Germinal center (tissue), 1 donor: ENCODE measurements at places on chromosomes 13 and 19.
A peak's percentile ranks its signal among the peaks of the same experiment; 100 is the strongest.

DNA sequence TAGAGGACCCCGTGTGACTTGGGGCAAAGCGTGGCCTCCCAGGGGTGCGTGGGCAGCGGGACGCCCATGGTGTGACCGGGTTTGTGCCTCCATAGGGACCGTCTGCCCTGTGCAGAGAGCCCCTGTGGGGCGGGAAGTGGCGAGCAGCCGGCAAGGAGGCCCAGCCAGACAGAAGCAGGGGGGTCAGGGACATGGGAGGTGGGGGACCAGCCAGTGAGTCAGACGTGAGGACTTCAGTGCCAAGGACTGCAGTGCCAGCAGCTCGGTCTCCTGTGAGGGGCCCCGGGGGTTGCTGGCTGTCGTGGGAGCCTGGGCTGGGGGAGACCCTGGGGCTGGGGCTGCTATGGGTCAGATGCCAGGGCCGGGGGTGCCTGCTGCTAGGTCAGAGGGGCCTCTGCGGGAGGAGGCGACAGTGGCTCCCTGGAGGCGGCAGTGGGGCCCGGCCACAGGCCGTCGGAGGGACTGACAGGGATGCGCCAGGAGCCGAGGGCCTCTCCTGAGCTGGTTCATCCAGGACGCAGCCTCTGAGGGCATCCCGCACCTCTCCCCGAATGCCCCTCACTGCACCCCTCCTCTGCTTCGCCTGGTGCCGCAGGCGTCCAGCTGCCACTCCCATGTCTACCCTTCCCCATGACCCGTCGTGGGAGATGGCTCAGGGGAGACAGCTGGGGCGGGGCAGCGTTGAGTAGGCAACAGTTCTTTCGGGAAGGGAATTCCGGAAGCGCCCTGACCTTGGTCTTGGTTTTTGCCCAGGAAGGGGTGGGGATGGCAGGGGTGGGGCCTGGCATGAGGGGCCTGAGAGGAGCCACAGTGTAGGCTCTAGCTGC is 80.0 kb downstream of the KDM4B start:
- no peak for DNase-seq

DNA sequence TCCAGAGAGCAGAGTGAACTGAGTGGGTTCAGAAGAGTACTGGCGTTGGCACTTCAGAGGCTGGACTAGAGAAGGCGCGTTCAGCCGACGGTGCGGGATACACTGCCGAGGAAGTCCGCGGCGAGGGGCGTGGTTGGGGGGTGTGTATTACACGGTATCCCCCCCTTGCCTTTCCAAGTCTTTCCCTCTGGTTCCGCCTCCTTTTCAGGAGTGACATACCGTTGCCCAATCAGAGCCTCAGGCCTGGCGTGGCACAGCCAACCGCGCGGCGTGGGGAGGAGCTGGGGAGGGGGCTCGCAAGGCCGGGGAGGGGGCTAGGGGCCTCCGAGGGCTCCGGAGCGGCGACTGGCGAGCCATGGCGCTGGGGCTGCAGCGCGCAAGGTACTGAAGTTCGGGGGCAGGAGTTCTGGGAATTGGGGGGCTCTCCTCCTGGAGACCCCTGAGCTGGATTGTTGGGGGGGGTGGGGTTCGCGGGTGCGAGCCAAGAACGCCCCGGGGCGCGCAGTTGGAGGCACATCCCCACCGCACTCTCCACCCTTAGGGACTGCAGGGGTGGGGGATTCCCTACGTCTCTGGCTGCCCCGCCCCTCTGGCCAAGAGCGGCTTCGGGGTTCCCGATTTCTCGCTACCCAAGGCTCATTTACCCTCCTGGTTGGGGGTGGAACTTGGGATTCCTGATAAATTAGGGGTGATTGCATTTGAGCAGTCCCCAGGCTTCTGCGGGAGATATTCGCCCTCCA is at the start of gene HIF3A:
TSS of gene HIF3A (plus strand) at position 321 of the 740 bp plus-strand sequence. CDS start at position 356, 35 bp downstream.
- no peak for DNase-seq

GRCh38 chr19:8209462-8210378 is 550 bp downstream of the CERS4 start:
- peak; percentile 88 for DNase-seq

- DNase-seq = no peak
Observed at GRCh38 chr19:30927705-30928104, 421.5 kb downstream of the TSHZ3 start.

DNA sequence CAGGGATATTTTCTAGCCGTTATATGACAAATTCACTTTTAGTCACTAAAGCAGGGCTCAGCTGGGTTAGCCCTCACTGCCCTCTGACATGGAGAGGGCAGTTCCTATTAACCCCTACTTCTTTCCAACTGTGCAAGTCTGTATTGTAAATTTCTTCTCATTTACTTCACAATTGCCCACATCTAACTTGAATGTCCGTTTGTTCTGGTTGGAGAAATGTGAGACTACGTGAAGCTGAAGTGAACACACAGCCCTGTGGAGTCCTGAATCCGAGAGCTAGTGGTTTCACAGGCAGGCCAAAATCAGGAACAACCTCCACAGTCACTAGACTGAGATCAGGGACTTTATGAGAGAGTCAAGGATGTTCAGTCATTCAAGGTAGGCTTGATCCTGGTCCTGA is 4.4 kb upstream of the MYO16 start:
- DNase-seq = no peak

DNA sequence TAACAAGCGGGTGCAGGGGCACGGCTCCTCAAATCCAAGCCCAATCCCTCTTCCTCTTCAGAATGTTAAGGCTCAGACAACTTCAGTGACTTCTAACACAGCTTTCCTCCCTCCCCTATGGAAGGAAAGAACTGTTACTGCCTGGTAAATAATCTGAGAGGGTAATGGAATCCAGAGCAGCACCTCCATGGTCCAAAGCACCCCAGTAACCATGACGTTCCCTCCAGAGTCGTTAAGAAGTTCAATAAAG is 969 bp downstream of the AKT2 start:
- no peak for DNase-seq

DNA sequence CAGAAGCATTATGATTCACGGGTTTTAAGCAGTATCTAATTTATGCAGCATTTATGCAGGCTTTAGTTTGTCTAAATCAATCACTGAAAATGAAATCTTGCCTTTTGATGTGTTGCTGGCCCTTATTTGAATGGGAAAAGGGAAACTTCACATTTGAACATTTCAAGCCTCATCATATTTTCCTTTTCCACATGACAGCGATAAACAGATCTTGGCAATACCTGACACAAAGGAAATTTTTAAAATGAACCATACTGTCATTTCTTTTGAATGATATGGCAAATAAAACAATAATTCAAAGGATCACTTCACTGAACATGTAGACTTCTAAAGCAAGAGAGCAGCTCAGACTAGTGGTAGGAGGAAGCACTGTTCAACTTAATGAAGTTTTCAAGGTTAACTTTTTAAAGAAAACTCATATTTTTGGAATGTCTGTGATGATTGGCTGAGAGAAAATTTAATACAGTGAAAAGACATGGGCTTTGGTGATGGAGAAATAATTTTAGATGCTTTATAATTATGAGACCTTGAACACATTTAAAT is 198.1 kb downstream of the OXGR1 start:
- DNase-seq = no peak

GRCh38 chr19:17470068-17470841 is at the start of gene SLC27A1:
SLC27A1 (plus strand) TSS chr19:17470524; CDS start chr19:17470541, 17 bp downstream.
- peak; percentile 83 for DNase-seq
